Left ventricle myocardium inferior (tissue), 1 donor: ENCODE measurements at places on chromosomes 11 and 22. TPM values are rescaled to one million over a fixed set of nuclear protein-coding genes. Genes with fewer than 3 reads are reported as not detected.

Gene GGTLC2
- total RNA-seq, result not detected

DNA sequence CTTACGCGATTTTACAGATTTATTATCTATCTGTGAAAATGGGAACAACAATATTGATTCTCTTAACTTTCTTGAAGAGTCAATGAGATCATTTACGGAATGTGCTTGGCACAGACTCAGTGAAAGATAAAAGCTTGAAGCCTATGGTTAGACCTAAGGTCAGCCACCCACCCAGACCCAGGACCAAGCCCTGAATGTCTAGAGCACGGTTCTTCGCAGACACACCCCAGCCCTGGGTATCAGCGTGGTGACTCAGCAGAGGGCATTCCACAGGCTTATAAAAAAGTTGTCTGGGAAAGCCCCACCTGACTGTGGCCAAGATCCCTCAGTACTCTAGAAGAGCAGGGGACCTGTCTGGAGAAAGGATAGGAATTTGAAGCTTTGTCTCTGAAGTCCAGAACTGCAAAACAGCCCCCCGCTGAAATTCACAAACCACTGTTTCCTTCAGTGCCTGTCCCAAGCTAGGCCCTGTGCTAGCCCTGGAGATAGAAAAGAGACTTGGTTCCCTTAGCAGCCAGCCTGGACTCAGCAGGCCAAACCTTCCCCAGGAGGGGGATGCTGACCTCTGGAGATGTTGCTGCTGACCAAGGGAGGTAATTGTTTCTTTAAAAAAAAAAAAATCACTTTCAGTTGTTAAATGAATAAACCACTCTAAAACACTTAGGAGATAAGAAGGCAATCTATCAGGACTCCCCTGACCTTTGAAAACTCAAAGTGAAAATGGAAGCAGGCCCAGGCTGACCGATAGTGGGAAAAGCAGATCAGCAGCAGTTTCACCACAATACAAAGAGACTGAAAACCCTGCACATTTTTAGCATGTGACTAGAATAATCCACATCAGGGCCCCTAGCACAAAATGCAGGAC is 114.0 kb downstream of the ABTB2 start:
- DNase-seq, result no peak
- no peak overlapping the region for H3K4me3 ChIP-seq
- no peaks in the 10 kb centered on the region for H3K27me3 ChIP-seq
- no peak overlapping the region for H3K27ac ChIP-seq
- no peaks in the 10 kb centered on the region for H3K36me3 ChIP-seq

GRCh38 chr11:133545199-133545803 is 13.0 kb upstream of the OPCML start:
- no peaks in the 10 kb centered on the region for H3K4me1 ChIP-seq
- no peak overlapping the region for H3K27ac ChIP-seq
- no peak for DNase-seq
- peaks cover 61% of the 10 kb centered on the region for H3K27me3 ChIP-seq

DNA sequence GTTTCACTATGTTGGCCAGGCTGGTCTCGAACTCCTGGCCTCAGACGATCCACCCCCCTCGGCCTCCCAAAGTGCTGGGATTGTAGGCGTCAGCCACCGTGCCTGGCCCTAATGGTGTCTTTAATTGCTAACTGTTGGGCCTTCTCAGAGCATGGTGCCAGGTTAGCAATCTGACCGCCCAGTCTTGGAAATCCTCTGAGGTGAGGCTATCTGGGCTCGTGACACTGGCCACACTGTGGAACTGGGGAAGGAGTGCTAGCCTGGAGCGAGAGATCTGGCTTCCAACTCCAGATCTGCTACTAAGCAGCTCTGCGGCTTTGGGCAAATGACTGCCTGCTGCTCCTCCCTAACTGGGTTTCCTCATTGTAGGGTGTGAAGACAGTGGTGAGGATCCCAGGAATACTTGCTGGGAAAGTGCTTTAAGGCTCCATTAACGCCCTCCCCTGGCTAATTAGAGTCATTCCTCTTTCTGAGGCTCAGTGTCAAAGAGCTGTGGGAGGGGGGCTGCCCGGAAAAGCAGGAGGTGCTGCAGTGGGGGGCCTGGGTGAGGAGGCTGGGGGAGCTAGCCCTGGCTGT is 35.4 kb downstream of the CHRDL2 start:
- H3K27ac ChIP-seq, result peak overlapping the region; percentile 83
- peaks cover 24% of the 10 kb centered on the region for H3K4me1 ChIP-seq
- no peak overlapping the region for H3K4me3 ChIP-seq

DNA sequence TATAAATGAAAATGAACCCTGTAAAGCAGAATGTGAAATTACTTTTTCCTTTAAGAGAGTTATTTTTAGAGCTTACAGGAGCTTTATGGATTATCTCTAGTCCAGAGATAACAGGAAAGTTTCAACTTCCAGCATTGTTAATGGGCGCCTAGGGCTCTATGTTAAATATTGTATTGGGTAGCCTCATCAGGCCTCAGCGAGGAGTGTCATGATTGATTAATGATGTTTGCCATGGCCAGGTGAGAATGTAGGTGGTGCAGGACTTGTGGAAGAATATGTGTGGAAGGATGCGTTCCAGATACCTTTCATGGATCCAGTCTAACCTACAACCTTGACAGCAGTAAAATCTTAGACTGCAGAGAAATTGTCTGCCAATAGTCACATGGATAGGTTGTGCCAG is 50.6 kb downstream of the ME3 start:
- DNase-seq, result no peak
- H3K4me1 ChIP-seq, result peaks cover 67% of the 10 kb centered on the region
- H3K27ac ChIP-seq, result peak overlapping the region; percentile 72
- no peaks in the 10 kb centered on the region for H3K27me3 ChIP-seq
- H3K4me3 ChIP-seq, result no peak overlapping the region

DNA sequence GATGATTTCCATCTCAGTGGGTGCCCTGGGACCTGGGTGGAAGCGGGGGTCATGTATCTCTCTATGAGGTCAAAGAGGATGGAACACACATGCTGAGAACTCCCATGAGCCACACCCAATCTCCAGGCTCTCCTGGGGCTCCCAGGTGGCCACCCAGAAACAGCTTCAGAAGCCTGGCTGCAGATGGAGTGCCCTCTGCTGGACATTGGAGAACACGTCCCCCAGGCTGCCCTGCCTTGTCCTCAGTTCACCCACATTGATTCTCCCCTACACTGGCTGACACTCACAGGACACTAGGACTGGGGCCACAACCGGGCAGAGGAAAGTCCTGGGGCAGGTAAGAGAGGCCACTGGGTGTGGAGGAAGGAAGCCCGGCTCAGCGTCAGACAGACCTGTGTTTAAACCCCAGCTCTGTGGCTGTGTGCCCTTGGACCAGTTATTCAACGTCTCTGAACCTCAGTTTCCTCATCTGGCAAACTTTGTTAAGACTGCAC is 4.5 kb upstream of the NOL12 start:
- H3K36me3 ChIP-seq, result peaks cover 24% of the 10 kb centered on the region
- H3K4me3 ChIP-seq, result no peak overlapping the region
- DNase-seq, result peak; percentile 61
- H3K4me1 ChIP-seq, result peaks cover 52% of the 10 kb centered on the region

- no peak overlapping the region for H3K4me3 ChIP-seq
- no peak overlapping the region for H3K27ac ChIP-seq
- DNase-seq, result no peak
Measured at GRCh38 chr11:93814966-93815633, 31.0 kb downstream of the MED17 start.

GRCh38 chr11:30683176-30683575 is 97.0 kb upstream of the MPPED2 start:
- DNase-seq, result no peak
- H3K4me3 ChIP-seq, result no peak overlapping the region

DNA sequence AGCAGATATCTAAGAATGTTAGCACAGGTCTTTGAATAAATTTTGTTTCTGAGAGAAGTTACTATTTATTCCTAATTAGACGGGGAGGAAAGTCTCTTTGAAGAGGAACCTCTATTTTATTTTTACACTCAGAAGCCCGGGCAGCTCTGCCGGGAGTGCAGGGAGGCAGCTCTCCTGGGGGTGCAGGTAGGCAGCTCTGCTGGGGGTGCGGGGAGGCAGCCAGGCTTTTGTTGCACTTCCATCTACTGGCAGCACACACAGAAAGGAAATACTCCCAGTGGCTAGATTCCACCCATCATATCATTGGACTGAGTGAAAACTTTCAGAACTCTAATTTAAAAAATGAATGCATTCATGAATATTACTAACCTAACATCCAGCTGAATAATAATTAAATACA is 24.6 kb downstream of the OR10A6 start:
- no peak overlapping the region for H3K4me3 ChIP-seq
- H3K27ac ChIP-seq, result no peak overlapping the region
- peaks cover 66% of the 10 kb centered on the region for H3K27me3 ChIP-seq
- no peaks in the 10 kb centered on the region for H3K4me1 ChIP-seq
